ENCODE measurements at places on chromosomes 13 and 19.
A peak's percentile ranks its signal among the peaks of the same experiment; 100 is the strongest.

GRCh38 chr13:94825507-94825906 is 113.2 kb upstream of the SOX21 start:
- peak; percentile 40 for DNase-seq

DNA sequence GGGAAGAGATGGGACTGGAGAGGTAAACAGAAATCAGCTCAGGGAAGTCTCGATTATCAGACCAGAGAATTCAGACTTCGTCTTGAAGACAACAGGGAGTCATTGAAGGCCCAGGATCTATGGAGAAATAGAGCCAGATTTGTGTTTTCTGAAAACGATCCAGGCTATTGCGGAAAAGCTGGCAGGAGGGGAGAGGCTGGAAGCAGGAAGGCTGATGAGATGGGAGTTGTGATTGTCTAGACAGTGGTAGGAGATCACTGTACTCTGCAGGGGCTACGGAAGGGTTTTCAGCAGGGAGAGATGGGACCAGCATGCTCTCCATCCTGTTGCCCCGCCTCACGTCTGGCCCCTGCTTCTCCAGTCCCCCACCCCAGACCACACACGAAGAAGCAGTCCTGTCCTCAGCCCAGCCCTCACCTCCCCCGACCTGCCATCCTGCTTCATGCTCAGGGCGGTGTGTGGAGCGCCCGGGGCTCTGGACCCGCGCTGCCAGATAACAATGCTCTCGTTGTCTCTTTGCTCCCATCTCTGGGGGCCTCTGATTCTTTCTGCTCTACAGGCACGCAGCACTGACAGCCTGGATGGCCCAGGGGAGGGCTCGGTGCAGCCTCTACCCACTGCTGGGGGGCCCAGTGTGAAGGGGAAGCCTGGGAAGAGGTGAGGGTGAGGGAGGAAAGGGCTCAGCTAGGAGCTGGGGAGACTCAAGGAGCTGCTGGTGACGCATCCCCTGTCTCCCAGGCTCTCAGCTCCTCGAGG is 1.9 kb downstream of the ARHGAP33 start:
- DNase-seq = no peak

- DNase-seq = no peak
These were observed 26.3 kb downstream of the STARD13 start for GRCh38 chr13:33259296-33259695.

- DNase-seq = no peak
These were observed 9.7 kb downstream of the ITM2B start for GRCh38 chr13:48242677-48243076.

GRCh38 chr13:60148918-60149317 is 14.8 kb downstream of the DIAPH3 start:
- DNase-seq = no peak

- DNase-seq = no peak
These were observed 1.0 kb downstream of the PDX1 start for GRCh38 chr13:27920677-27921420.

DNA sequence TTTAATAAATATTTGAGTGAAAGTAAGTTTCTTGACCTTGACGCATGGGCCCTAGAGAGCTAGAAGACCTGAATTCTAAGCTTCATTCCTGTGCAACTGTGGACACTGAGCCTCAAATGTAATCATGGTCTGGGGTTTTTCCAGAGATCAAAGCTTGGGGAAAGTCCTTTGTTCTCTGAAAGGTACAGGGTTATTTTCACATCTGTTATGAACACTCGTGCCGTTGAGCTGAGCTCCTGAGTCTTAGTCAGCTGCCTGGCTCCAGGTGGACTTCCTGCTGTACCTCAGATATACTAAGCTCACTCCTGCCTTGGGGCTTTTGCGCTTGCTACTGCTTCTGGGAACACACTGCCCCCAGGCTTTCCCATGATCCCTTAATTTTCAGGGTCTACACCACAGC is 7.5 kb upstream of the ZBTB32 start:
- no peak for DNase-seq

DNA sequence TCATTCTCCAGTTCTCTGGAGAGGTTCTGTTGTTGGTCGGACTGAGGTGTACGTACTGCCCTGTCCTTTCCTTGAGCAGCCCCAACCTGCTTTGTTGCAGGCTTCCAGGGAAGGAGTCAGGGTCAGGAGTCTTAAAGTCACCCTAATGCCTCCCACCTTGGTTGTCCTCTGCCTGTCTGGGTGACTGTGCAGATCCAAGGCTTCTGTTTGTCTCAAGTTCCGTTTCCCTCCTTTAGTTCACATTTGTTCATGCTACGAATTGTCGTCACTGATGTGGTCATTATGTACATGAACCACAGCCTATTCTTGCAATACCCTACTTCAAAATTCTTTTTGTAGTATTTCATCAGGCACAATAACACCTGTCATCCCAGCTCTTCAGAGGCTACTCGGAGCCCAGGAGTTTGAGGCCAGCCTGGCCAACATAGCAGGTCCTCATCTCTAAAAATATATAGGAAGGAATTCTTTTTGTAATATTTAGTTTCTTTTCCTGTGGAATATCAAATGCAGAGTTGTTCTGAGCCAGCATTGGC is 7.4 kb downstream of the ZNF586 start:
- DNase-seq = no peak

DNA sequence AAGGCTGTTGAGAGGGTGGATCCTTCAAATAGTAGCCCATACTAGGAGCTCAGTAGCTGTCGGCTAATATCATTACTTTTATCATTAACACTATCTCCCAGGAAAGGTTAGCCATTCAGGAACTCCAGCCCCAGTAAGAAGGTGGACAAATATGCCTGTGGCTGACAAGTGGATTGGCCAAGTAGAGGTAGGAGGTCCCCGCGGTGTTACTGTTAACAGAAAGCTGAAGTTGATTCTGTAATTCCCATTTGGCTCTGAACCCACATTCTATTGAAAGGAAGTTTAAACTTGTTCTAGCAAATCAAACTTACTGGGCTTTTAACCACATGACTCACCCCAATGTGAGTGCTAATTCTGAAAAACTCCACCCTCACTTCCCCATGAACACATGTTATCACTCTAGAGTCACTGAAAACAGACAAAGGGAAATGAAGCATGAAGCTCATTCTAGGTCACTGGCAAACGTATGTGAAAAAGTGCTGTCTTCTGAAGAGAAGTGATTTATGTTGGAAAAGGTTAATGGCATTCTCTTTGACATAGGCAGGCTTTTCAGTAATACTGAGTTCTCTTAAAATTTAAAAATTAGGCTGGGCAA is 273.5 kb downstream of the FGF14 start:
- DNase-seq = peak; percentile 62

GRCh38 chr19:4914736-4915501 is 5.6 kb downstream of the UHRF1 start:
- DNase-seq = peak; percentile 95

DNA sequence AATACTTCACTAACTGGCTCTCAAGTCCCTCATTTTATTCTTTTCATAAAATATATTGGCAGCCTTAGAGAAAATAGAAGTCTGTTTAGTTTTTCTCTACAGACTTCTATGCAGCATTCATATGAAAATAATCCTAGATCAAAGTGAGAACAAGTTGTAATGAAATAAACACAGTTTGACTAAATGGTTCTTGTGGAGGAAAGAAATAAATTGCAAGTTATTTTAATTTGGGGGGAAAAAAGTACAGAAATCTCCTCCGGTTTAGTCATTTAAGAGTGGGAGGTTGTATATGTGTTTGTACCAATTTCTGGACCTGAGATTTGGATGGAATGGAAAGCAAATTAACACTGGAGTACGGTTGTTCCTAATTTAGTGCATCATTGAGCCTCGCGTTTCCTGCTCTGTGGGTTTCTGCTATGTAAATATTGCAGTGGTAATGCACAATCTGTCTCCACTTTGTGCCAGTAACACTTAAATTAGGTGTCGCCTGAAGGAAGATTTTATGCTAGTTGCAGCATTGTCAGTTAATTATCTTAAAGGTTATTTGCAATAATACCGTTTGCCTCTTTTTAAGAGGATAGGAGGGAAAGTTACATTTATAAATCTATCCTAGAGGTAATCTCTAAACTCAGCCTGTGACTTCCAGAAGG is 100.2 kb downstream of the ZIC5 start:
- DNase-seq = no peak

DNA sequence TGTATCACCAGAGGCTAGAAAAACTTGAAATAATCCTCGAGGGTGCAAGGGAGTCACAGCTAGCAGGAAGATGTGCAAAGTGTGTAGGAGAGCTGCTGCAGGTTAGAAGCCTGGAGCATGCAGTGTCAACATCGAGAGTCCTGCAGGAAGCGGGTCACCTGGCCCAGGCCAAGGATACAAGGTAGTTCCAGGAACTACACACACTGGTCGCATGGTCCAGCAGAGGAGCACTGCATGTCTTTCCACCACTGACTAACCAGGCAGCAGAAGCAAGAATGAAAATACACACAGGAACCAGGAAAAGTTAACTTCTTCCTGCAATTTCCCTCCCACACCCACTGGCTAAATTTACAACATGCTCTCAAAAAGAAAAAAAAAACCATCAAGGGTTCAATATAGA is 36.0 kb upstream of the MIR17HG start:
- no peak for DNase-seq

- no peak for DNase-seq
These were observed 844.5 kb downstream of the DIAPH3 start for GRCh38 chr13:59319276-59319675.

DNA sequence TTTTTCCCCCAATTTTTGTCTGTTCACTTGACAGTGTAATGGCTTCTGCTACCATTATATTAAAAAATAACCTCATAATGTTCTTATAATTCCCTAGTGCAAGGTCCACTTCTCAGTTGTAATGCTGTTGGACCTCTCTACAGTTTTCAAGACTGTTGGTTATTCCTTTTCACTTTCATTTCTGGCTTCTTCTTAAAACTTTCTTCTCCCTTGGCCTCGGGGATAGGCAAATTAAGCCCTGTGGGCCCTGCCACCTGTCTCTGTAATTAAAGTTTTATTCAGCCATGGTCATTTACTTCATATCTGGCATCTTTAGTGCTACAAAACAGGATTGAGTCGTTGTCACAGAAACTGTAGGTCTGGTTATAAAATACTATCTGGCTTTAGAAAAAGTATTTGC is 313.5 kb downstream of the KLF12 start:
- DNase-seq = no peak

GRCh38 chr13:32409561-32410421 is 18.1 kb downstream of the N4BP2L1 start:
- peak; percentile 48 for DNase-seq

GRCh38 chr19:48400018-48400742 is 6.7 kb downstream of the GRIN2D start:
- DNase-seq = peak; percentile 75

GRCh38 chr13:45138282-45138681 is 18.0 kb downstream of the GTF2F2 start:
- peak; percentile 33 for DNase-seq

DNA sequence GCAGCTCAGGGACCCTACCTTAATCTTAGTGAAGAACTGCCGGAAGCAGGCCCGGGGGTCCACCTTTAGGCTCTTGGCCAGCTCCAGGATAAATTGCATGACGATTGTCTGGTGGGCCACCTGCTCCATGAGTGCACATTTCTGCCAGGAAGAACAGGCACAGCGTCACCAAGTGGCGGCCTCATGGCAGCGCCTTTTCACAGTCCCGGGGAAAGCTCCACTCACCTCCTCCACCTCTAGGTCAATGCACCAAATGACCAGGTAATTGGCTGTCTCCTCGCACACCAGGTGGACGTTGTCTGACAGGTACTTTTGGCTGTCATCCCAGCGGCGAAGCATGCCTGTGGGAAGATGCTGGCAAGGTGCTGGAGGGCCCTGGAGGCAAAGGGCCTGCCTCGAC is 8.3 kb downstream of the CDC37 start:
- DNase-seq = no peak

- no peak for DNase-seq
These were observed 161.1 kb downstream of the DCT start for GRCh38 chr13:94318418-94318817.

DNA sequence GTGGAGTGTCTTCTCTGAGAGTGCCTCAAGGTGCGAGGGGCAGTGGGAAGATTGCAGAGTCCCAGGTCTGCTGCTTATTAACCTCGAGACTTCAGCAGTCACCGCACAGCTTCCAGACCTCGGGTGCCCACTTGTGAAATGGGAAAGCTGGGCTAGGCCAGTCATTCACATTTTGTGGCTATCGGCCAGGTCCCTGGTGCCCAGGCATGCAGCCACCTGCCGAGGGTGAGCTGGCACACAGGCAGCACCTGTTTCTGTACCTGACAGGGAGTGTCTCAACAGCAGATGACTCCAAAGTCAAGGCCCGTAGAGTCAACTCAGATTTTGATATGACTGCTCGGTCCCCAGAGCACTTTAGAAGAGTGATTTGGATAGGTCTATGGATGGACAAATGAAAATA is 21.9 kb downstream of the UQCRFS1 start:
- DNase-seq = no peak

GRCh38 chr13:45047394-45048310 is 58.3 kb downstream of the GPALPP1 start:
- peak; percentile 76 for DNase-seq

GRCh38 chr19:7870571-7871436 is 3.4 kb downstream of the PRR36 start:
- DNase-seq = peak; percentile 70

DNA sequence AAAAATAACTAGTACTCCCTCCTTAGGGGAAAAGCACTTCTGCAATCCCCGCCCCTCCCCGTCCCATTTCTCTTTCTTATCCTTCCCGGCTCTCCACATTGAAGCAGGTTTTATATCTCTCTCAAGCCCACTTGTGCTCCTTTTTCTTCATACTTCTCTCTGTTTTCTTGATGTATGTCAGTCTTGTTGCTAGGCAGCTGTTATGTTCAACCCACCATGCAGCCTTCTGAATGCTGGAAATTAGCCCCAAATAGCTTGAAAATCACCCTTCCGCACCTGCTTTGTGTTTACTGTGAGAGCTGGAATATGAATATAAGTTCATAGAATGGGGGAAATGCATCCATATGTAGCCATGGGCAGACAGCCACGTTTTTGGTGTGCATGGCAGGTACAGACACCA is 461.4 kb downstream of the MYO16 start:
- no peak for DNase-seq

DNA sequence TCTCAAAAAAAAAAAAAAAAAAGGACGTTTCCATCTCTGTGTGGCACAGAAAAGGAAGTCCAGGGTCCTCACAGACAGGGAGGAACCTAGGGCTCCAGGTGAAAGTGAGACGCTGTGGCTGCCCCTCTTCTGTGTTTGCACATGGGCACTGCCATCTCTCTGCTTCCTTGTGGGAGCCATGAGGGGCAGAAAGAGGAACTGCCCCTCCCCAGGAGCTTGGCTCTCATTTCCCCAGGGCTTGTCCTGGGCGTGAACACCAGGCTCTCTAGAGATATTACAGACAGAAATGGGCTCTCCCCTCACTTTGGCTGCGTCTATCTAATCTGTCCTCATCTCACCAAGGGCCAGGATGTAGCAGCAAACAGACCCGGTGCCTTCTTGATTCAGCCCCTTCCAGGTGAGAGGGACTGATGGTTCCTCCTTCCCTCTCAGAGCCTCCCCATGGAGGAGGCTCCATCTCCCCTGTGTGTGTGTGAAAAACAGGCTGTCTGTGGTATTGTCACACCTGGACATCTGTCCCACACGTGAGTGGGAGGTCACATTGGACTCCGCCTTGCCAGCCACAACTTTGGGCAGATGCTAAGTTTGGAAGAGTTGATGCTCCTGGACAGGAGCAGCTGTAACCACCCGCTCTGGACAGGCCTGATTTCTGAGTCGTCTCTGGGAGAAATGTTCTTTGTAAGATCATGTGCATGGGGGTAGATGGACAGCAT is 840 bp upstream of the LILRA4 start:
- no peak for DNase-seq

GRCh38 chr13:20412691-20413355 is 112.8 kb downstream of the CRYL1 start:
- DNase-seq = no peak

GRCh38 chr13:23617551-23618024 is 47.4 kb downstream of the TNFRSF19 start:
- peak; percentile 77 for DNase-seq

- no peak for DNase-seq
These were observed 11.2 kb downstream of the ZNF45 start for GRCh38 chr19:43923875-43924274.

GRCh38 chr13:20700288-20700687 is 3.2 kb upstream of the IL17D start:
- DNase-seq = no peak

All from M059J (cell line).